ENCODE measurements at places on chromosomes 13 and 19.

DNA sequence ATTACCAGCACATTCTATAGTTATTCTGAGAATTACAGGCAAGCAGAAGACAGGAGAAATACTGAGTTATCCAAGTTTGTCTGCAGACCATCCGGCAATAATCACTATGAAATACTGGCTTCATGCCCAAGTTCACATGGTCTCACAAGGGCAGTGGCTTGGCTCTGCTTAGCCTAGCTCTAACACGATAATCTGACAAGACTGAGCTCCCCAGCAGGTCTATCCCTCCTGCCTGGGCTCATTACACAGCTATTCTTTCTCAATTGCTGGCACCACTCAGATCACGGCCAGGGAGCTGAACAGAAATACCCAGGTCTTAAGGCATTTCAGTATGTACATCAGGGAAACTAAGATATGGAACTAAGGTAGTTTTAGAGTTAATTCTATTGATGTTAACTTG, 361.6 kb upstream of the PCDH20 start:
- DNase-seq = no peak

DNA sequence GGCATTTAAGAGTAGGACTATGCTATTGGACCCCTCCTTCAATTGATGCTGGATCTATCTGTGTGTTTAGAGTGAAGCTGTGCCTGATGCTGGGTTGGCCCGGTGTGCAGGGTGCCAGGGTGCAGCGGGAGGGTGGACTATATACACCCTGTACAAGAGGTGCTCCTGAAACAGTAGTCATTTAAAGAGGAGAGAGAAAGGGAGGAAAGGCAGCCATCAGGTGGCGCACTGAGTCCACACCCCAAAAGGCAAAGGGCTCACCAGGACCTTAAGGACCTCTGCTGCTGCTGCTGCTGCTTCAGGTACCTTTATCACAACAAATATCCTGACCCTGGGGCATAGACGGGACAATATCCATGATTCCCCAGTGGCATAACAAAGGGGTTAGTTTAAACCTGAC, 39.4 kb downstream of the ZNF136 start:
- no peak for DNase-seq

- no peak for DNase-seq
Measured at GRCh38 chr19:5016781-5017180, 47.9 kb downstream of the KDM4B start.

DNA sequence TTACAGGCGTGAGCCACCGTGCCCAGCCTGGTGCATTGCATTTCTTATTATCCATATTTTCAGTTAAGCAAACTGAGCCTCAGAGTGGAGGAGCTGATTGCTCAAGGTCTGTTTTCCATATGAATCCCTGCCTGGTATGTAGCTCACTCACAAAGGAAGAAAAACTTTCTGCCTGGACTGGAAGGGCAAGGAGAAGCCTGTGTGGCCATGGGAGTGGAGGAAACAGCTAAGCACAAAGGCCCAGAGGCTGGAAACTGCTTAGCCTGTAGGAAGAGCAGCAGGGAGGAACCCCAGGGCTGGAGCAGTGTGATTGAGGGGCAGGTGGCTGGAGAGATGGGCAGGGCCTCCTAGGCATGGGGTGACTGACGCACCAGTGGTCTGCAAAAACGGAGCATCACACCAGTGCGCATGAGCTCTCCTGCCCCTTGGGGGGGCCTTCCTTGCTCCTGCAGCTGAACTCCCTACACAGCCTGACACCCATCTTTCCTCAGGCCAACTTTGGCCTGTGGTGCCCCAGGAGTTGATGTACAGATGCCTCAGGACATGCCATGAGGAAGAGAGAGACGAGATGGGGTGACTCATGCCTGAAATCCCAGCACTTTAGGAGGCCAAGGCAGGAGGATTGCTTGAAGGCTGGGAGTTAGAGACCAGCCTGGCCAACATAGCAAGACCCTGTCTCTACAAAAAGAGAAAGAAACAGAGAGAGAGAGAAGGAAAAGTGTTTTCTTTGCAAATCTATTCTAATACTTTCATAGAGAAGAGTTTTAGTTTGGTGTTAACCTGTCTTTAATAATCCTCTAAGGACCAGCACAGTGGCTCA, 2.8 kb upstream of the HNRNPM start:
- no peak for DNase-seq

- no peak for DNase-seq
Measured at GRCh38 chr19:18861917-18862316, 30.2 kb downstream of the UPF1 start.

DNA sequence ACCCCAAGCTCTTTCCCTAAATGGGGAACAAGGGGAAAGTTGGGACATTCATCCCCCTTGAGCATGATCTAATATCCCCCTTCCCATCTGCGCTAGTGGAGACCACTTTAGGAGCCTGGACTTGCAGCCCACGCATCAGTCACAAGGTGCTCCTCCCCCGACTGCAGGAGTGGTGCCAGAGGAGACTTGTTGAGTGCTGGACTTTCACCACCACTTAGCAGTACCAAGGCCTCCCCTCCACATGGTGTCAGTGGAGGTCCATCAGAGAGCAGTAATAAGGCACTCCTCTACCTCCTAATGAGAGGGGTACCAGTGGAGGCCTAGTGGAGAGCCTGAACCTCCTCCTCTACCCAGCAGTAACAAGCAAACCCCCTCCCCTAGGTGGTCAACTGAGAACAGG, 22.5 kb downstream of the CAB39L start:
- DNase-seq = no peak

DNA sequence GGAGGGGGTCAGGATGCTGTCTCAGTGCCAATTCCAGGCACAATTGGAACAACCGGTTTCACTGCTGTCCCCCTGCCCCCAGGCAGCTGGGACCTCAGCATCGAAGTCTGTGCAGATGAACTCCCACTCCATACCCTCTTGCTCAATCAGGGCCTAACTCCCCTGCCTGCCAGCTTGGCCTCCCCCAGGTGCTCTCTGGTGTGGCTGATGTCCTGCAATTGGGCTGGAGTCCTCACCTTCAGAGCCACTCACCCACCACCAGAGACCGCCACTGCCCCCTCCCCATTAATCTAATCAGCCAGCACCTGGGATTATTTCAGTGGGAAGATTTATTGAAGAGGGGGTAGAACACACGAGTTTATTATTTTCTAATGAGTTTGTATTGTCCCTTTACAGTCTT, 118.8 kb downstream of the MIPEP start:
- no peak for DNase-seq

GRCh38 chr13:50682002-50682401, 161.5 kb downstream of the DLEU7 start:
- no peak for DNase-seq

- no peak for DNase-seq
Measured at GRCh38 chr19:3188627-3189596, 3.2 kb downstream of the NCLN start.

- DNase-seq = no peak
Measured at GRCh38 chr13:40787062-40787461, 2.3 kb upstream of the SLC25A15 start.

DNA sequence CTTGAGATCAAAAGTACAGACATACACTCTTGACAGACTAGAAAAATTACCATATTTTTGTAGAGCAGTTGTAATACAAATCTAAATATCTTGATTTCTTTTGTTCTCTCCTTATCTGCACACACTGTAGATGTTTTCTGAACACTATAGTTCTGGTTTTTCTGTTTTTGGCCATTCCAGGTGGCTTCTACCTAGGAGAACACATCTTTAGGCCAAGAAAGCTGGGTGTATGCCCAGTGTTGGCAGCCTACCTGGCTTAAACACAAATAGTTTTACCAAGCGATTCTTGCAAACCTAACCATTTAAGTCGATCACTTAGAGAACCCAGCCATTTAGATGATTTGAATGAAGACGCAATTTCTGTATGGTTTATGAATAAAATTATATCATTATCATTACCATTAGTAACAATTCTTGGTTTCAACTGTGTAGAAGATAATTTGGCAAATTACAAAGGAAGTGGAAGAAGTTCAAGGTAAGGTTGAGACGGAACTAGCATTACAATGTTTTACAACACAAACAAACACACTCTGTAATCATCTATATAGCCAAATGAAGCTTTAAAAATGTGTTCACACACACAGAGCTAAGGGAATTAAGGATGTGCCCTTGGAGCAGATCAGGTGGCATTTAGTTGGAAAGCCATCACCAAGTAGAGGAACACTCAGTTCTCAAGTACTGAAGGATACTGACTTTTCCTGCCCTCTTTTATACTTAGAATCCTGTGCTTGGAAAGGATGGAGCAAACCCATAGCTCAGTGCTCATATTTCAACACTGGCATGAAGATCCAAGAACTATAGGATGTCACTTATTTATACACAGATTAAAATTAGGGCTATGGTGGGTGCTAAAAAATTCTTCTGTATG, 36.2 kb downstream of the ERCC5 start:
- no peak for DNase-seq

DNA sequence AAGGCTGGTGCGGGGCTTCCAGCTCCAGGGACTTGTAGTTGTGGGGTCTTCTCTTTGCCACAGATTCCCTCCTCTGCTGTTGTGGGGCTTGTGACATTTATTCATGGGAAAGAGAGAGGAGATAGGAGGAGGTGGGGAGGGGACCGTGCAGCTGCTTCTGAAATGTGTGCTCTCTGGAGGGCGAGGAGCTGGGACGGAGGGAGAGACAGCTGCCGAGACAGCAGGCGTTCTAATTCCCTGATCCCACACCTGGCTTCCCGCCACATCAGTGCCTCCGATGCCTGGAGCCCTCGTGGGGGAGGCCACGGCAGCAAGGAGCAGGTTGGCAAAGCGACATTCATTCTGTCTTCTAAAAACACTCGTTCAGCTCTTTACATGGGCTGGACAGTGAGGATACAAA, 164.4 kb downstream of the USP12 start:
- DNase-seq = no peak

DNA sequence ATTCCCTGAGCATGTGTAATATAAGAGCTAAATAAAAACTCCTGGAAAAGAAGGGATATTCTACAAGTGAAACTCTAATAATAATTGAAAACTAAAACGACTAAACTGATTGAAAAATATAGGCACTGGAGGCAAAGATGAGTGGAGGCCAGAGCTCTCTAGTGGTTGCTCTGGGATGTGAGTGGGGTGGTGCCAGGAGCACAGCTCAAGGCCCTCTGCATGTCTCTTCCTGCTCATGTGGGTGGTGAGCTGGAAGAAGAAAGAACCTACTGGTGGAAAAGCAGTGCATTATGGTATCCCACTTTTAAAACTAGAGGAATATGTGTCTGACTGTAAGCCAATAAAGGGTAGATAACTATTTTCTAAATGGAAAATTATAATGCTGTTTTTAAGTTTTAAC, 15.8 kb upstream of the ARHGEF7 start:
- DNase-seq = no peak

DNA sequence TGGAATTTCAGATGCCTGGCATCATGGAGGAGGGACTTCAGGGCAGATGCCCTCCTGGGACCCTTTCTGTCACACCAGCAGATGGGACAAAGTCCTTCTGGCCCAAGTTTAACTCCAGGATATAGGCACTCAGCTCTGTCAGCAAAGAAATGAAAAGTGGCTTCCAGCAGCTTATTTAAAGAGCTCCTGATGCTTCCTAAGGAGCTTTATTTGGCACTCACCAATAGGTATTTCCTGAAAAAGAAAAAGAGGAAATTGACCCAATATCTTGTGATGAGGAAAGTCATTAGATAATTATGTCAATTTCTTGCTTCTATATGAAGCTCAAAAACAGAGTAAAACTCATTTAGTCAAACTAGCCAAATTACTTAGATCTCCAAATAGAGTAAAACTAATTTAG, 224.6 kb downstream of the RAP2A start:
- DNase-seq = no peak

GRCh38 chr13:40402931-40403431, 263.5 kb downstream of the FOXO1 start:
- no peak for DNase-seq

DNA sequence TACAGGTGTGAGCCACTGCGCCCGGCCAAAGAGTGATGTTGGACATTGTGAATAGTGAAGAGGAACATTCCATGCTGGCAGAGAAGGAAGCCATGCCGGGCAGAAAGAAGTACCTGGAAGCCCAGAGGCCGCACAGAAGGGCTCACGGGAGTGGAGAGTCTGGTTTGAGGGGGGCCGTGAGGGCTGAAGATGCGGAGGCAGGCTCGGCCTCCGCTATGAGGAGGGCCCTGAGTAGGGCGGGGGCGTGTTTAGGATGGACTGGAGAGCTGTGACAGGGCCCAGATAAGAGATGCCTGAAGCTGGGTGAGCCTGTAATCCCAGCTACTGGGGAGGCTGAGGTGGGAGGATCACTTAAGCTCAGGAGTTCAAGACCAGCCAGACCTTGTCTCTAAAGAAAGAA, 1.6 kb downstream of the JOSD2 start:
- DNase-seq = no peak

GRCh38 chr19:15979293-15979692, 30.5 kb downstream of the OR10H4 start:
- DNase-seq = no peak

GRCh38 chr13:80475718-80476117, 134.8 kb upstream of the SPRY2 start:
- DNase-seq = no peak

- no peak for DNase-seq
Measured at GRCh38 chr19:858868-859843, at the start of gene CFD. Gene CFD (plus strand): TSS chr19:859664. CDS start chr19:859690, 26 bp downstream.

DNA sequence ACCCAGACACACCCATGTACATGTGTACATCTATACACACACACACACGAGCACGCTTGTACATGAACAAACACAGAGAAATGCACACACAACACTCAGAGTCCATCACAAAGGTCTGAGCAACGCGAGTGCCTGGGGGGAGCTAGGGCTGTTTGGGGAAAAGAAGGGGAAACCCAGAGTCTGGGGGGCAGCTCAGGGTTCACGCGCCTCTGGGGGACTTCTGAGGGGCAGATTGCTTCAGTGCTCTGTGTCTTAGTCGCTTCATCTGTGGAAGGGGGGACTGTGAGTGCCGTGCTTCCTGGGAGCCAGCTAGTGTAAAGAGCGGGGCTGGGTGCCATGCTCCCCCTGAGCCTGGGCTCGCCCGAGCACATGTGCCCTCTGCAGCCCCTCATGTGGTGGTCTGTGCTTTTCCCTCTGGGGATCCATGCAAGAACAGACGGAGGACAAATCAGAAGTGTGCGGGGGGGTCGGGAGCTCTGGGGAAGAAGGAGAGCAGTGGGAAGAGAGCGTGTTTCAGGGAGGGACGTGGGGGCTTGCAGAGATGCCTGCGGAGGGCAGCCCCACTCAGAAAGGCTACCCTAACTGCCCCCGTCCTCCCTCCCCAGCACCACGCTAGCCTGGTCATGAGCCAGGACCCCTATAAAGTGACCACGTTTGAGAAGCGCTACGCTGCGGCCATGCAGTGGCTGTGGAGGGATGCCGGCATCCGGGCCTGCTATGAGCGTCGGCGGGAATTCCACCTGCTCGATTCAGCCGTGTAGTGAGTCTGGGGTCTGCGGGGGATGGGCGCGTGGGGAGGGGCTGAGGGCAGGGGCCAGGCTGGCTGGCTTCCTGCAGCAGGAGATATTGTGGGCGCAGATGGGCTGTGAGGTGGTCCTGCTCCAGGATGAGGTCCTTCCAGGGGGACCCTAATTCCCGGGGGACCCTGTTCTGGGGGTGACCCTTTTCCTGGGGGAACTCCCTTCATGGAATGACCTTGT, 14.0 kb downstream of the GNA15 start:
- DNase-seq = no peak

GRCh38 chr13:37953696-37954095, 84.1 kb upstream of the TRPC4 start:
- no peak for DNase-seq
